A549 treated with Mapracorat at 1 μM for 4 hours (cell line): ENCODE measurements at places on chromosomes 2 and 18. TPM values are rescaled to one million over a fixed set of nuclear protein-coding genes. Genes with fewer than 3 reads are reported as not detected.

Gene PER2
- 5.5 to 7.3 TPM (median 6.8 TPM) in 5 replicates for total RNA-seq

Gene TPGS2
- 84.1 to 96.0 TPM (median 91.1 TPM) in 5 replicates for total RNA-seq

Gene SKOR2
- total RNA-seq = not detected in 5 replicates

Gene SAG
- not detected in 5 replicates for total RNA-seq

Gene CTAGE1
- total RNA-seq = not detected in 5 replicates

Gene GRHL1
- 0.88 to 1.5 TPM (median 1.1 TPM) in 5 replicates for total RNA-seq

Gene AGAP1
- 14.2 to 23.1 TPM (median 20.4 TPM) in 5 replicates for total RNA-seq

Gene UPP2
- not detected in 5 replicates for total RNA-seq
